GM04503 (cell line): ENCODE measurements at places on chromosomes 6 and 20.

- DNase-seq, result no peak
Observed at GRCh38 chr20:48685300-48685699, 142.5 kb downstream of the PREX1 start.

DNA sequence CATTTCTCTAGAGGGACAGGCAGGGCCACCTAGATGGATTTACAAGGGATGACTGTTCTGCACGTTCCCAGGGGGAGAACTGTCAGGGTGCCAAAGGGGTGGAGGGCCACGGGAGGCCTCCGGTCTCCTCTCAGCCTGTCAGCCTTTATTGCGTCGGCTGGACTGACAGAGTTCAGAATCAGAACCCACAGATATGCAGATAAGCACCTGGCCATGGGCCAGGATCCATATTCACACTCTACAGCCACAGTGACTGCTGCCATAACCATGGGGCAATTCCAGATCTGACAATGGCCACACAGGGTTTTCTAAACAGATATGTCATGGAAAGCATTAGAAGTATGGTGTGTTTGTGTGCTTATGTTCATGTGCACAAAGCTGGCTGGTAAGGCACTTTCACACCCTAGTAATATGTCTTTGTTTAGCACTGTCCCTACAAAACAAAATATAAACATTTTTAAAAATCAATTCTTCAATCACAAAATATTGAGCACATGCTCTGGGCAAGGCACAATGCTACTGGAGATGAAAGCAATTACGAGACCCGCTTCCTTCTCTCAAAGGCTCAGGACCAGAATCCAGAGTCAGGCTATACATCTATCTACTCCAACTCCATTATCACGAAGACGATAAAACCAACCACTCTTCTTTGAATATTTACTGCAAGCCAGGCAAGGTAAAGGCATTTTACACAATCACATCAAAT is 29.1 kb downstream of the TRAM2 start:
- DNase-seq, result no peak

GRCh38 chr6:31485055-31485454 is 12.9 kb upstream of the MICB start:
- no peak for DNase-seq

DNA sequence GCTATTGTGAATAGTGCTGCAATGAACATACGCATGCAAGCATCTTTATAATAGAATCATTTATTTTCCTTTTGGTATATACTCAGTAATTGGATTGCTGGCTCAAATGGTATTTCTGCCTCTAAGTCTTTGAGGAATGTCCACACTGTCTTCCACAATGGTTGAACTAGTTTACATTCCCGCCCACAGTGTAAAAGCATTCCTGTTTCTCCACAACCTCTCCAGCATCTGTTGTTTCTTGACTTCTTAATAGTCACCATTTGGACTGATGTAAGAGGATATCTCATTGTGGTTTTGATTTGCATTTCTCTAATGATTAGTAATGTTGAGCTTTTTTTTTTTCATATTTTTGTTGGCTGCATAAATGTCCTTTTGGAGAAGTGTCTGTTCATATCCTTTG is 208.7 kb downstream of the PHF3 start:
- DNase-seq, result peak; percentile 5

DNA sequence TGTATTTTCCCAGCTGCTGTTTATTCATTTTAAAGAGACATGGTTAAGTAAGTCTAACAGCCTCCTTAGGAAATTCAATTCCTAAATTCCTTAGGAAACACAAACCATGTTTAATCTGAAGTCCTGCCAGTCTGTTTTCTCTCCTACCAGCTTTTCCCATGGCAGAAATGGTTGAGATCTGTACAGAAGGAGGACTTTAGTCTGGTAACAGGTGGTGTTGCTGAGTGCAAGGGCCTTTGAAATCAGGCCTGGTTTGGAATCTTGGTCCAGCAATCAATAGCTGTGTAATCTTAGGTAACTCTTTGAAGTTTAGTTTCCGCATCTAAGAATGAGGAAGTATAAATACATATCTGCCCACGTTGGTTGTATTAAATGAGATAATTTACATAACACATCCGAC is 232.5 kb downstream of the LAMA2 start:
- no peak for DNase-seq

GRCh38 chr6:24832794-24833193 is 34.1 kb upstream of the ARMH2 start:
- no peak for DNase-seq

DNA sequence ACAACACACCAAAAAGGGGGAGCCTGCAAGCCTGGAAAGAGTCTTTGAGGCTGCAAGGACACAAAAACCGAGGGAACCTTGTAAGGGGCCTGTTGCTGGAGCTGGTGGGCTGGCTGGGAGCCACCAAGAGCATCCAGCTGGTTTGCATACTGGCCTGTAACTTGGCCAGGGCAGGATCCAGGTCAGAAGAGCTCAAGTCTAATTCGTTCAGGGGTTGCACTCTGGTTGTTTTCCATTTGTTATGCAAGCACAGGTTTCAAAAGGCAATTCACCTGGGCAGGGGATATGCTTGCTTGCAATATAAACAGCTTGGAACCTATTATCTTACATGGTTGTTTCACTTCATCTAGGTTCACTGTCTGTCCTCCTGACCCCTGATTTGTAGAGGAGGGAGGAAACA is 98.3 kb upstream of the GCM1 start:
- no peak for DNase-seq

DNA sequence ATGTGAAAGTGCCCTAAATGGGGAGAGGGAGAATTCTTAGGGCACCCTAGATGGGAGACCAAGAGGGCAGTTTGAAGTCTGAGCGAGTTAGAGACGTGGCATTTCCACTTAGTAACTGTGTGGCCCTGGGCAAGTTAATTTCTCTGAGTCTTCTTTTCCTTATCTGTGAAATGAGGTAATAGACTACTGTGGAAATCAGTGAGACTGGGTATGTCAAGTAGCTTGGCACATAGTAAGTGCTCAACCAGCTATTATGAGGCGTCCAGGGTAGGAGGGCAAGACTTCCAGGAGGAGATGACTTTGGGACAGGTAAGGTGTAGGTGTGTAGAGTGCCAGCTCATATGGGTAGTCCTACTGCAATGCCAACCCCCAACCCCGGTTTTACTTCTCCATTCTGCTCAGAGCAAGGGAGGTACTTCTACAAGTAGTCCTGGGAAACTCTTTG is 770 bp downstream of the KIF3B start:
- no peak for DNase-seq

DNA sequence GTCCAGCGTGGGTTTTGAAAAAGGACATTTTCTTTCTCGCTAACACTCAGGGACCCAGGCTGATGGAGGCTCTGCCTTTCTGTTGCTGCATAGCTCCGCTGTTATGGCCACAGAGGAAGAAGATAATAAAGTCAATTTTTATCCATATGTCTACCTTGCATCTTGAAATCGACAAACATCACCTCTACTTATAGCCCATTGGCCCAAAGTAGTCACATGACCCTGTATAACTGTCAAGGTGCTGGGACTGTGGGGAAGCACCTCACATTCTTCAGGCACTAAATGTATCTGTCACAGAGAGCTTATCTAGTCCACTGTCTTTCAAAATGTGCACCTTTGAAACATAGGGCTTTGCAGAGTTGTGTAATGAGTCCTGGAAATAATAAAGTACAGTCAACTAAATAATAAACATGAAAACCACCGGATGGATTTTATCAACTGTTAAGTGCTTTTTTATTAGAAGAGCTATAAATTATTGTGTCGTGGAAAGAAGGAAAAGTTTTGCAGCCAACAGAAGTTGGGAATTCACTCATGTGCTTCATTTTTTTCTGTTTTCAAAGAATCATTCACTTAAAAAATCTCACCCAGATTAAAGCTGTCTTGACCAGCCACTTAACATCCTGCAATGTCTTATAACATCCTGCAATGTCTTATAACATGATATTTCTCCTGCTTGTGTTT is 47.7 kb upstream of the RCAN2 start:
- no peak for DNase-seq

DNA sequence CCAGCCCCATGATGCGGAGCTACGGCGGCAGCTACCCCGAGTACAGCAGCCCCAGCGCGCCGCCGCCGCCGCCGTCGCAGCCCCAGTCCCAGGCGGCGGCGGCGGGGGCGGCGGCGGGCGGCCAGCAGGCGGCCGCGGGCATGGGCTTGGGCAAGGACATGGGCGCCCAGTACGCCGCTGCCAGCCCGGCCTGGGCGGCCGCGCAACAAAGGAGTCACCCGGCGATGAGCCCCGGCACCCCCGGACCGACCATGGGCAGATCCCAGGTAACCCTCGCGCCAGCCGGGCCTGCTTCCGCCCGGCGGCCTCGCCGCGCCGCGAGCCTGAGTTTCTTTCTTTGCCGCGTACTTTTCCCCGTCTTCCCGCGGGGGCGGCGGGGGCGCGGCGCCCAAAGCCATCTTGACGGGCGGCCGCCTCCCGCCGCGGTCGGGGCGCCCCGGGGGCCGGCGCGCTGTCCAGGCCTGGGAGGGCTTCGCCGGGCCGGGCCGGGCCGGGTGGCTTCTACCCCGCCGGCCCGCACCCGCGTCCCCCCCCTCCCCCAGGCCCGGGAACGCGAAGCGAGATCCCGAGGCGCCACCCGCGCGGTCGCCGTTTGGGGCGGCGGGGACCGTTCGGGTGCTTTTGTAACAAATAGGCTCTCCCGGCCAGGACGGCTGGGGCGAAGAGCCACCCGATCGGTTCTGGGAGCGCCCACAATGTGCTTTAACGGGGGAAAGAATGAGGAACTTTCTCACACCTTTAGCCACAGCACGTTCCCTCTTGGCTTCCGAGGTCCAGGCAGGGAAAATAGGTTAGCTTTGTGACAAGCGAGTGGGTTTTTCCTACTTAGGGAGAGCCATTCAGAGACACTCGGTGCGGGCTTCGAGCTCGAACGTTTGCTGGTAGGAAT is 2.3 kb downstream of the ARID1B start:
- no peak for DNase-seq

GRCh38 chr6:122878796-122879195 is 89.7 kb downstream of the SMPDL3A start:
- DNase-seq, result no peak

GRCh38 chr20:44942264-44942973 is 17.8 kb downstream of the TOMM34 start:
- no peak for DNase-seq

DNA sequence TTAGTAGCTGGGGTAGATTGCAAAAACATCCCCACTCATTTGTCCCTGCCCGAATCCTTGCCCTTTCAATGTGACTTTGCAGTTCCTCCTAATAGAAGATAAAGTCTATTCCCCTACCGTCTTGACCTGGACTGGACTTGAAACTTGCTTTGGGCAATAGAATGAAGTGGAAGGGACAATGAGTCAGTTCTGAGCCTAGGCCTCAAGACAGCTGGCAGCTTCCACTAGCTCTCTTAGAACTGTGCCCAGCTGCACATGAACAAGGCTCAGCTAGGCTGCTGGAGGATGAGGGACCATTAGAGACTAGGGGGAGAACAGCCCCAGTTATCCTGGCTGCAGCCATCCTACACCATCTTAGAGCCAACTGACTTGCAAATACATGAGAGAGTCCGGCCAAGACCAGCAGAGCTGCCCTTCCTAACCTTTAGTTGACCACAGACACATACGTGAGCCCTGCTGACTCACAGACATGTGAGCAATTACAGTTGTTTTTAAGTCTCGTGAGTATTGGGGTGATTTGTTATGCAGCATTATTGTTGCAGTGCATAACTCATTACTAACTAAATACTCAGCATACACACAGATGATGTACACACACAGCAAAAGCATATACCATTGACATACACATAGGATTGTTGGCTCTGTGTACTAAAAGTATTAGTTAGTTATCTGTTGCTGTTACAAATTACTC is 105.5 kb downstream of the DHX35 start:
- DNase-seq, result no peak

GRCh38 chr6:168326294-168327261 is 7.0 kb upstream of the DACT2 start:
- DNase-seq, result no peak

- no peak for DNase-seq
Observed at GRCh38 chr6:47175656-47176055, 133.5 kb upstream of the ADGRF1 start.

DNA sequence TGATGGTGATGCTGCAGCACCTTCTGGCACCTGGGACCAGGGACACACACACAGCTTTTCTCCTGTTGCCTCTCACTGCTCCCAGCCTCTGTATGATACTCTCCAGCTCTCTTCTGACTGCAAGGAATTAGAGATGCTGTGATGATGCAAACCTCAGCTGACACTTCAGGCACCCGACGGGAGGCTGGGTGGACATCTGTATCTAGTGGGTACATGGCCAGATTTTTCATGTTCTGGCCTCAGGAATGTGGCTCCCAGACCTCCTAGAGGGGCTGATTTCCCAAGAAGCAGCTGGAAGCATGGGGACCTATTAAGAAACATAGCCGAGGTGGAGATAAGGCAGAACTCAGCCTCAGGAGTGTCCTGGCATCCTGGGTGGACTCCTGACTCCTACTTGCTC is 6.8 kb upstream of the EPB41L1 start:
- peak; percentile 49 for DNase-seq
